ENCODE measurements at places on chromosomes 1 and 21. TPM values are rescaled to one million over a fixed set of nuclear protein-coding genes. Genes with fewer than 3 reads are reported as not detected.

DNA sequence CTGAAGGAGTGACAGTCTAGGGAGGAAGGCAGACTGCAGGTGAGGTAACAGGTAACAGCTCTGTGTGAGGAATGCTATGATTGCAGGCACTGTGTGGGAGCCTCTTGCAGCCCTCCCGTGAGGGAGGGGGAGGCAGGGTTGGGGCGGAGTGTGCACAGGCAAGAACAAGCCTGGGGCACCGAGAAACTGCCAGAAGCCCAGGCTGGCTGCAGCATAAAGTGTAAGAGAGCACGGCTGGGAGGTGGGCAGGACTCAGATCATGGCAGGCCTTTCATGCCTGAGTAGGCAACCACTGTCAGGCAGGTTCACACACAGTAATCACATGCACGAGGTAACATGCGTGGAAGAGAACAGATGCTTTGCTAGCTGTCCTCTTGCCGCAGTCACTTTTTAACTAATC is 11.3 kb upstream of the RHEX start:
- DNase-seq = no peak

- no peak for DNase-seq
Measured at GRCh38 chr1:201678264-201679101, 139.6 kb downstream of the NAV1 start.

Gene IL22RA1
- 2.1 TPM for total RNA-seq

Gene MPC2
- 78.8 TPM for total RNA-seq

Gene FMO5
- total RNA-seq = 75.5 TPM

Gene OPRD1
- total RNA-seq = not detected

DNA sequence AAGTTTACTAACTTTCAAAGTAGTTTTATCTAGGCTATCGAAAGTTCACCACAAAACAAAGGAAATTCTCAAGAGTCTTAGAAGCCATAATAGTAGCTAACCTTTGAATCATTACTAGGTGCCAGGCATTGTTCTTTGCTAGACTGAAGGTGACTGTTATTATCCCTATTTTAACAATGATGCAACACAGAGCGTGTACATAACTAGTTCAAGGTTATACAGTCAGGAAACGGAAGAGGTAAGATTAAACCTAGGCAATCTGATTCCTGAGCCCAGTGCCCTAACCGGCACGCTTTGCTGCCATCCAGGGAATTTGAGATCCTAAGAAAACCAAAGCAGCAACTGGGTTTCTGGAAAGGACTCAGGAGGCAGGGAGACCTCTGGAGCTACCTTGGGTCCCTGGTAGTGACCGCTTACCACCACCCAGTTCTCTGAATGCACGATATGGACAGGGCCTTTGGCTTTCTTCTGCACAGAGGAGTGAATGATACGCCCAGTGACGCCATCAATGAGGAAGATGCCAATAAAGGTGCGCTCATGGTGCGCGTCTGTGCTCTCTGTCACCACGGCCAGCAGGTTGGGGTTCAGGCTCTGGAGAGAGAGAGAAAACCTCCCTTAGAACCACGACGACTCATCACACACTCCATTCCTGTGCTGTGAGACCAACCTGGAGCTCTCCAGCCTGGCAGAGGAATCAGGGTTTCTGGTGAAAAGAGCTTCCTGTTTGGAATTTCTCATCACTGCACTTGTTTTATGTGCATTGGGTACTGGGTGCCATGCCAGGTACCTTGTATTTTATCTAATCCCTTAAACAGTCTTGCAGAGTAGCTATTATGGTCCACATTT is 13.1 kb upstream of the UBR4 start:
- no peak for DNase-seq

- no peak for DNase-seq
Measured at GRCh38 chr1:57112148-57112547, 146.3 kb upstream of the C8B start.

Gene LAMC1
- total RNA-seq = 22.9 TPM

- no peak for DNase-seq
Measured at GRCh38 chr1:164589961-164590507, 31.1 kb downstream of the PBX1 start.

Gene HCRTR1
- total RNA-seq = not detected

DNA sequence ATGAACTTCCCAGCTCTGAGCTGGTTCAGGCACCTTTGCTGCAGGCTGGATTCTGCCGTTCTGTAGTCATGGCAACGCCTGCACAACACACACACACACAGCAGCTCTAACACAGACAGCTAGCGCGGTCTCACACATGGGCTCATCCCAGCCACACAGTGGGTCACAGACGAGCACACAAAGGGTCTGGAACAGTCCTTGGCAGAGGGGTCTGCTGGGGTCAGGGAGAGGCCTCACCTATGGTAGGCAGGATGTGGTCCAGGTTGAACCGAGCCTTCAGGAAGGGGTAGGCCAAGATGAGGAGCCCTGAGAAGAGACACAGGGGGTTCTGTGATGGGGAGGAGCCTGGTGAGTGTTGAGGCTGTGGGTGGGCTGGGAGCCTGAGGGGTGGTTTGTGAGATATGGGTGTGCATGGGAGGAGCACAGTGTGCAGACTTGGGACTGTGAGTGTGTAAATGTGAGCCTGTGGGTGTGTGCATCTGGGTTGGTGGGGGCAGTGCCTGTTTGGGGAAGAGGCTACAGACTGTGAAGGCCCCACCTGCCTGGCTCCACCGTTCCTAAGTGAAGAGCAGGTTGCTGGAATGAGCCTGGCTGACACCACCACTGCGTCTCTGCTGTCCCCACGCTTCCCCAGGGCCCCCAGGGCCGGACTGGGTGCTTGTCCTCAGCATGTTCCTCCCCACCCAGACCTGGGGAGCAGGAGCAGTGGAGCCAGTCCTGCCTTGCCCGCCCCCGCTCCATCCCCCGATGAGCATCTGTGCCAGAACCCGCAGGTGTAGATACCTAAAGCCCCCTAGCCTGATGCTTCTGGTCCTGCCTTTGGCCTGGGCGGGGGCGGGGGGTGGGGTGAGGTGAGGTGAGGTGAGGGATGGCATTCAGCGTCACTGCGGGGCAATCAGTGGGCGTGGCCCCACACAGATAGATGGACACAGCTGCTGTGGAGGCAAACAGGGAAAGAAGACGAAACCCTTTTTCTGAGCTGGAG is 1.5 kb downstream of the KNCN start:
- DNase-seq = no peak

GRCh38 chr21:44377201-44377921 is 23.9 kb downstream of the TRPM2 start:
- no peak for DNase-seq

- DNase-seq = no peak
Measured at GRCh38 chr1:59751004-59751395, 63.7 kb upstream of the HOOK1 start.

All from liver (tissue), 10 donors.